ENCODE measurements at places on chromosomes 16 and 17. TPM values are rescaled to one million over a fixed set of nuclear protein-coding genes. Genes with fewer than 3 reads are reported as not detected.

- no peak overlapping the region for H3K27ac ChIP-seq
- H3K36me3 ChIP-seq, result no peaks in the 10 kb centered on the region
- H3K27me3 ChIP-seq, result no peaks in the 10 kb centered on the region
- H3K4me1 ChIP-seq, result no peaks in the 10 kb centered on the region
- H3K4me3 ChIP-seq, result no peak overlapping the region
These were observed 156.8 kb upstream of the CDH13 start for GRCh38 chr16:82470016-82470415.

Gene TP53TG3F
- total RNA-seq, result not detected

Gene SHBG
- not detected for total RNA-seq

- H3K4me3 ChIP-seq, result no peak overlapping the region
- H3K27me3 ChIP-seq, result no peaks in the 10 kb centered on the region
- peaks cover 35% of the 10 kb centered on the region for H3K4me1 ChIP-seq
- H3K27ac ChIP-seq, result no peak overlapping the region
- no peak for DNase-seq
These were observed 13.5 kb downstream of the CEP295NL start for GRCh38 chr17:78889531-78889930.

- no peaks in the 10 kb centered on the region for H3K27me3 ChIP-seq
- H3K4me3 ChIP-seq, result no peak overlapping the region
- H3K4me1 ChIP-seq, result peaks cover 7% of the 10 kb centered on the region
- no peak for DNase-seq
These were observed 3.7 kb downstream of the PRSS8 start for GRCh38 chr16:31131841-31132271.

Gene TPSB2
- 2.5 TPM for total RNA-seq

GRCh38 chr17:39593371-39593770, 14.3 kb downstream of the NEUROD2 start:
- no peak overlapping the region for H3K27ac ChIP-seq
- peaks cover 44% of the 10 kb centered on the region for H3K27me3 ChIP-seq

- peaks cover 32% of the 10 kb centered on the region for H3K36me3 ChIP-seq
- peak overlapping the region; percentile 86 for H3K27ac ChIP-seq
- no peak for DNase-seq
- peaks cover 8% of the 10 kb centered on the region for H3K4me1 ChIP-seq
- no peaks in the 10 kb centered on the region for H3K27me3 ChIP-seq
These were observed 985 bp downstream of the SGSM2 start for GRCh38 chr17:2338315-2338657.

Gene ABCC11
- not detected for total RNA-seq

Gene KRTAP4-9
- total RNA-seq, result not detected

Gene GNG13
- total RNA-seq, result not detected

- no peaks in the 10 kb centered on the region for H3K4me1 ChIP-seq
- DNase-seq, result no peak
- H3K27ac ChIP-seq, result no peak overlapping the region
These were observed 2.4 kb upstream of the CD300LF start for GRCh38 chr17:74715144-74715543.

Gene TBC1D3I
- not detected for total RNA-seq

GRCh38 chr16:57799600-57800199, 2.6 kb downstream of the KIFC3 start:
- no peak for DNase-seq
- H3K27ac ChIP-seq, result peak overlapping the region; percentile 95
- H3K36me3 ChIP-seq, result peaks cover 4% of the 10 kb centered on the region
- no peaks in the 10 kb centered on the region for H3K27me3 ChIP-seq
- peaks cover 6% of the 10 kb centered on the region for H3K4me1 ChIP-seq
- no peak overlapping the region for H3K4me3 ChIP-seq

Gene ZNF423
- total RNA-seq, result 4.5 TPM

GRCh38 chr16:35744726-35745125, 2285.3 kb downstream of the TP53TG3F start:
- no peaks in the 10 kb centered on the region for H3K36me3 ChIP-seq
- H3K27ac ChIP-seq, result no peak overlapping the region
- H3K27me3 ChIP-seq, result no peaks in the 10 kb centered on the region
- no peak for DNase-seq
- H3K4me1 ChIP-seq, result no peaks in the 10 kb centered on the region

GRCh38 chr17:76701471-76701967, 9.2 kb downstream of the MXRA7 start:
- H3K4me3 ChIP-seq, result peak overlapping the region; percentile 22
- H3K36me3 ChIP-seq, result no peaks in the 10 kb centered on the region
- peak overlapping the region; percentile 96 for H3K27ac ChIP-seq
- no peak for DNase-seq
- peaks cover 59% of the 10 kb centered on the region for H3K4me1 ChIP-seq
- H3K27me3 ChIP-seq, result no peaks in the 10 kb centered on the region

- peaks cover 5% of the 10 kb centered on the region for H3K4me1 ChIP-seq
- no peak overlapping the region for H3K4me3 ChIP-seq
- no peak for DNase-seq
- no peak overlapping the region for H3K27ac ChIP-seq
- no peaks in the 10 kb centered on the region for H3K36me3 ChIP-seq
These were observed 6.1 kb downstream of the DBNDD1 start for GRCh38 chr16:90012991-90013745.

- peak overlapping the region; percentile 96 for H3K27ac ChIP-seq
- peaks cover 24% of the 10 kb centered on the region for H3K4me1 ChIP-seq
- H3K27me3 ChIP-seq, result no peaks in the 10 kb centered on the region
- DNase-seq, result no peak
- no peaks in the 10 kb centered on the region for H3K36me3 ChIP-seq
- peak overlapping the region; percentile 83 for H3K4me3 ChIP-seq
These were observed 919 bp downstream of the N4BP1 start for GRCh38 chr16:48608871-48609651.

Gene KRT20
- total RNA-seq, result not detected

DNA sequence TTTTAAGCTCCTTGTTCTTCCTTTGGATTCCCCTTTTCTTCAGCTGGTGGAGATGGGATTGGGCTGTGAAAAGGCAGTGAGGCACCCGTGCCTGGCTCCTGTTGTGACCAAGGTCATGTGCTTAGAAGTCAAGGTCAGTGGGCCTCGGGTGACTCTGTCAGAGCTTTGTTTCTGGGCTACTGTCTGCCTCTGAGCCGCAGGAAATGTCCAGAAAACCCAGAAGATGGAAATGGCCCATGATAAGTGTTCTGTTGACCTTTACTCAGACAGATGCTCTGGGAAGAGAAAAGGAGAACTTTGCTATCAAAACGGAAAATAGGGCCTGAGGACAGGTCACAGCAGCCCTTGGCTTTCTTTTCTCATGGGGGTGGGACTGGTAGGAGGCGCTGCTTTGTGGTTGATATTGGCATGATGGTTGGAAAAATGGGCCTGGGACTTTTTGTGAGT, 2.9 kb downstream of the ABCC1 start:
- H3K36me3 ChIP-seq, result no peaks in the 10 kb centered on the region
- H3K27ac ChIP-seq, result peak overlapping the region; percentile 24
- no peak overlapping the region for H3K4me3 ChIP-seq
- DNase-seq, result no peak
- no peaks in the 10 kb centered on the region for H3K27me3 ChIP-seq

DNA sequence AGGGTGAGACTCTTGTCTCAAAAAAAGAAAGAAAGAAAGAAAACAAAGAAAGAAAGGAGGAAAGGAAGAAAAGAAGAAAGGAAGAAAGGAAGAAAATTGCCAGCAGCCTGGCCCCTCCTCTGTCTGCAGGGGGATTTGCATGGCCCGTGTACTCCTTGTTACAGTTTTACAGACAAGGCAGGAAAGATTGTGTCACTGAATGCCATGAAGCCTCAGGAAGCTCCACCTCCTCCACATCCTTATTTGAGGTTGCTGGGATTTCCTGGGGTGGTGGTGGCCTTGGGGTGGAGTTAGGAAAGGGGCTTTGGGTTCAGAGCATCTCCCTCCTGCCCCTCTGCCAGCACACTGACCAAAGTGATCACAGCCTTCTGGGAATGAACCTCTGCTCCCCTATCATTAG, 23.6 kb downstream of the CFAP20 start:
- no peaks in the 10 kb centered on the region for H3K27me3 ChIP-seq
- no peak overlapping the region for H3K27ac ChIP-seq
- H3K4me1 ChIP-seq, result peaks cover 3% of the 10 kb centered on the region
- H3K36me3 ChIP-seq, result no peaks in the 10 kb centered on the region
- H3K4me3 ChIP-seq, result no peak overlapping the region
- no peak for DNase-seq

GRCh38 chr17:17706140-17707060, 25.1 kb downstream of the RAI1 start:
- H3K4me1 ChIP-seq, result peaks cover 30% of the 10 kb centered on the region
- H3K36me3 ChIP-seq, result no peaks in the 10 kb centered on the region
- H3K4me3 ChIP-seq, result no peak overlapping the region

DNA sequence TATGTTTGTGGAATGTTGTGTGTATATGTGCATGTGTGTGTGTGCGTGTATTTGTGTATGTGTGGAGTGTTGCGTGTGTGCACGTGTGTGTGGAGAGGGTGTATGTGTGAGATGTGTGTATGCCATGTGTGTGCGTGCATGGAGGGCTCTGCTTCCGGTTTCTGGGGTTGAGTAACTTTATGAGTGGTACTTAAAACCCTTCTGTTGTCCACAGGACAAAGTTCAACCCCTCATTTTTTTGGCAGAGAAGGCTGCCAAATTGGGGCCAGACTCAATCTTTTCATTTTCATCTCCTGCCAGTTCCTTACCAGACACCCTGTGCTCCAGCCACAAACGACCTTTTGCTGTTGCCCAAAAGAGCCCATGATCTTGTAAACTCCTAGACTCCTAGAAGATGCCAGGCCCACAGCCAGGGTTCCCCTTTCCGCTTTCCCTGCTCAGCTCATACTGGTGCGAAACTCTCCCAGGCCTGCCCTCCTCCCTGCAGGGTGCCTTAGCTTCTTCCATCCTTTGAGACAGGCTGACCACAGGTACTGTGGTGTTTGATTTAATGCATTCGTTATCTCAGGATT, 100.2 kb downstream of the CMIP start:
- no peaks in the 10 kb centered on the region for H3K27me3 ChIP-seq
- DNase-seq, result no peak
- H3K36me3 ChIP-seq, result no peaks in the 10 kb centered on the region
- H3K4me3 ChIP-seq, result no peak overlapping the region
- peaks cover 61% of the 10 kb centered on the region for H3K4me1 ChIP-seq
- H3K27ac ChIP-seq, result no peak overlapping the region

DNA sequence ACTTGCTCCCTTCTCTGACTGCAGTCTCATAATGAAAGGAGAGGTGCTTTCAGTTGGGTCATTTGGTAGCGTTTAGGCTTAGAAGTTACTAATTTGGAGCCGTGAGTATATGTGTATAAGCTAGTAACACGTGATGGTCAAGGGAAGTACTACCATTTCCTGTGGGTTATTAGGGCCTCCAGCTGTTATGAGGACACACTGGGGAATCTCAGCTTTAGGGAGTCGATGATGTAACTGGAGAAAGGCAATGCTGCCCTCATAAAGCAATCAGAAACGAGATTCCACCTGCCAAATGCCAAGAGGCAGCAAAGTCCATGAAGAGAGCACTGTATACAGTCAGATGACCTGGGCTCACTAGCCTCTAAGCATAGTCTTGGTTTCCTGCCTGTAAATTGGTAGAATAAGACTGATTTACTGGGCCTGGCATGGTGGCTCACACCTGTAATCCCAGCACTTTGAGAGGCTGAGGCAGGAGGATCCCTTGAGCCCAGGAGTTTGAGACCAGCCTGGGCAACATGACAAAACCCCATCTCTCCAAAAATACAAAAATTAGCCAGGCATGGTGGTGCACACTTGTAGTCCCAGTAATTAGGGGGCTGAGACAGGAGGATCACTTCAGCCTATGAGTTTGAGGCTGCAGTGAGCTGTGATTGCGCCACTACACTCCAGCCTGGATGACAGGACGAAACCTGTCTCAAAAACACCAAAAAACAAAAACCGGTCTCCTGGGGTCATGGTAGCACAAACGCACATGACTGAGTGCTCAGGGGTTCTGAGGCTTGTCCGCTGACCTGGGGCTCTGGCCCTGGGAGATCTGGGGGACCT, 53.0 kb downstream of the SF3B3 start:
- DNase-seq, result no peak
- no peak overlapping the region for H3K27ac ChIP-seq
- no peaks in the 10 kb centered on the region for H3K4me1 ChIP-seq
- no peak overlapping the region for H3K4me3 ChIP-seq

Gene C16orf87
- 14.8 TPM for total RNA-seq

GRCh38 chr16:3783516-3783915, 66.2 kb upstream of the TRAP1 start:
- no peaks in the 10 kb centered on the region for H3K27me3 ChIP-seq
- no peak overlapping the region for H3K27ac ChIP-seq

GRCh38 chr16:84616515-84616914, 1.4 kb downstream of the COTL1 start:
- peaks cover 13% of the 10 kb centered on the region for H3K4me1 ChIP-seq
- H3K27ac ChIP-seq, result no peak overlapping the region
- no peaks in the 10 kb centered on the region for H3K36me3 ChIP-seq
- H3K4me3 ChIP-seq, result peak overlapping the region; percentile 72
- no peak for DNase-seq

Gene KRTAP9-4
- not detected for total RNA-seq

- no peak overlapping the region for H3K27ac ChIP-seq
- no peaks in the 10 kb centered on the region for H3K27me3 ChIP-seq
- no peak overlapping the region for H3K4me3 ChIP-seq
- H3K36me3 ChIP-seq, result no peaks in the 10 kb centered on the region
These were observed 337.7 kb downstream of the TOX3 start for GRCh38 chr16:52209227-52209626.

DNA sequence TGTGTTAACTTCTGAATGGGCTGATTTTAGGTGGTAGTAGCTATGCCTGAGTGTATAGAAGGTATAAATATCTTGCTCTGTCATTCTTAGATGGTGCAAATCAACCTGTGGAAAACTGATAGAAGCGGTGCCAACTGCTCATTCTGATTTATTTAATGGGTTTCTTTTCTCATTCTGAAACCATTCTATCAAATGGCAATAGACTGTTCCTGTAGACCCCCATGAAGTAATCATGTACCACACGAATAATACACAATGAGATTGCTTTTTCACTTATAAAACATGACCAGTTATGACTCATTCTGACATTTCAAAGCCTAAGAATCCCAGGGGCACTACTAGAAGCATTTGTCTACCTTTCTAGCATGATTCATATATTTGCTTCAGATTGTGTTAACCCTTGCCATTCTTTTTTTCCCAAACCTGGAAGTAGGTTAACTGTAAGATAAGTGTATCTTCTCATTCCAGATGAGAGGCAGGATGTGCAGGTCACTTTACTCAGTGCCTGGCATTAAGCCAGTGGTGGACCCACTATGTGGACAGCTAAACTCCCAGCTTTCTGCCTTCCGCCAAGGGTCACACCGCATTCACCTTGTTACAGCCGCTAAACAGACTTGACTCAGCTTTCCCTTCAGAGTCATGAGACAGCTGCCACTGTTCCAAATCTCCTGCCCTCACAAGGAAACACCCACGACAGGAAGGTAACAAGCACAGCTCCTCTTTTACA, 16.4 kb upstream of the SLC16A11 start:
- no peak for DNase-seq
- H3K27me3 ChIP-seq, result peaks cover 8% of the 10 kb centered on the region
- no peaks in the 10 kb centered on the region for H3K4me1 ChIP-seq
- H3K4me3 ChIP-seq, result no peak overlapping the region

DNA sequence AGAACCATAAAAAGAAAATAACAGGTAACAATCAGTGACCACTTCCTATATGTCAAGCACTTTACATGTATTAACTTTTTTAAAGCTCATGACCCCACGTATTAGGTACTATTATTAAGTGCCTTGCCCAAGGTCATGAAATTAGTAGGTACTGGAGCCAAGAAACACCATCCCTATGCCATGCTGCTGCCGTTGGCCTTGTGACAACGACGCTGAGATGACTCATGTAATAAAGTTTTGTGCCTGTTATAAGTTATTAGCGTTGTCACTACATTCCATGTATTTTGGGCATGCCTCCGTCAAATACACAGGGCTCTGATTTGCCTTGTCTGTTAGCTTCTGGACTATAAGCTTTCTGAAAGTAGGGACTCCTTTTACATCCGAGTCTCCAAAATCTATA, 1.4 kb downstream of the BBS2 start:
- H3K27ac ChIP-seq, result no peak overlapping the region
- H3K27me3 ChIP-seq, result no peaks in the 10 kb centered on the region
- H3K36me3 ChIP-seq, result no peaks in the 10 kb centered on the region
- no peak overlapping the region for H3K4me3 ChIP-seq
- no peak for DNase-seq

Gene PPM1E
- total RNA-seq, result 1.2 TPM
